MG63 (cell line): ENCODE measurements at places on chromosomes 1 and 21. TPM values are rescaled to one million over a fixed set of nuclear protein-coding genes. Genes with fewer than 3 reads are reported as not detected.
A peak's percentile ranks its signal among the peaks of the same experiment; 100 is the strongest.

- no peak for DNase-seq
Observed at GRCh38 chr21:31252611-31253010, 91.5 kb downstream of the TIAM1 start.

GRCh38 chr1:182861994-182862393, 22.8 kb downstream of the DHX9 start:
- DNase-seq, result no peak

DNA sequence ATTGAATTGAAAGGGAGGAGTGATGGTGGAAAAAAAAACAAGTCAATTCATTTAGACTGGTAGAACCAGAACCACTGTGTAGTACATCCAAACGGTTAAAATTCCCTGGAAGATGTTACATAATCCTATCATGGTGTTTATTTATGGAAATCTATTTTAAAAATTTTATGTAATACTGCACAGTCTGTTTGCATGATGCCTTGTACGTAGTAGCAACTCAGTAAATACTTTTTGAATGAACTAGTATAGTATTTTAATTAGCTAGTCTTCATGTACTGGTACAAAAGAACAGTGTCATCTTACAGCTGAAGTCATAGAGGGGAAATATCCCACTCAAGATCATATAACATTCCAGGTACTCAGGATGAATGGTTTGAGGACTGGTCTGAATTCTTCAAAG, 27.0 kb upstream of the IER5 start:
- no peak for DNase-seq

DNA sequence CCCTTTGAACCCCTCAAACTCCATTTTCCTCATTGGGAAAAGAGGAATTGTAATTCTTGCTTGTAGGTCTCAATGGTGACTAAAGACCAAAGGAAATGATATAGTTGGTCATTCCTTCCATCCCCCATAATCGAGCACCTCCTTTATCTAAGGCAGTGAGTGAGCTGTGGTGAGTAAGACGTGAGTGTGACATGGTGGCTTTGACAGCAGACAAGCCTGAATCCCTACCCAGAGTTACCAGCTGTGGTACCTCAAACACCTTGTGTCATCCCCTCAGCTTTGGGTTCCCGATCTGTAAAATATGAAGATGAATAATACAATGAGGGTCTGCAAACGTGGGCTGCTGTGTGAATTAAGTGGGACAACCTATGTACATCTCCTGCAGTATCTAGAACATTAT, 8.4 kb downstream of the TRAF5 start:
- no peak for DNase-seq

- no peak for DNase-seq
Observed at GRCh38 chr1:96990136-96990535, 268.6 kb downstream of the PTBP2 start.

DNA sequence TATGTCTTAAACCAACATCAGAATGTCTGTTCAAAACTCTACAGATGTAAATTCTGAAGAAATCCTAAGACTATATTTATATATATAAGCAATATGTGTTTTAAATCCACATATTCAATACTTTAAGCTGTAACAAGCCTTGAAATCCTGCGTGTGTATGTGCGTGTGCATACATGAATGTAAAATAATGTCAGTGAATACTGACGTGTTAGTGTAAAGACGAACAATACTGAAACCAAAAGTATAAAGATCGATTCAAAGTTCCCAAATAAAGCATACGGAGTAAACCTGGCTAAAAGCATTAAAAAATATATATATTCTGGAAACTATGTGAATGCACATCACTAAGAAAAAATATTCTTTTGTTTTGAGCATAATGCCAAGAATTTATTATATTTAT, 668.6 kb upstream of the NCAM2 start:
- no peak for DNase-seq

DNA sequence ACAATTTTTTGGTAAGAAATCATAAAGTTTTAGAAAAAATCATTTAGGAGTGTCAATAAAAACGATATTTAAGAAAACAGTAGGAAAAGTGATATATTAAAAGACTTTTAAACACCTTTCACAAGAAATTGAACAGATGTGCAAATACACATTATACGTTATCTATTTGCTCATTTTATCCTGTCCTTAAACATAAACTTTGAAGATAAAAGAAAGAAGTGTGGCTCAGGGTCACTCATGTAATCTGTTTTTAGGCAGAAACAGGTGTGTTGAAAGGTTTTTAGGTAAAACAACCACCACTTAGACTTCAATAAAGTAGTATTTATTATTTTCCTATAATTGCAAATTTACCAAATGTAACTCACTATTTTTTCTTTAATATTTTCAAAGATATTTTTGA, 13.1 kb downstream of the AMY2B start:
- DNase-seq, result no peak

DNA sequence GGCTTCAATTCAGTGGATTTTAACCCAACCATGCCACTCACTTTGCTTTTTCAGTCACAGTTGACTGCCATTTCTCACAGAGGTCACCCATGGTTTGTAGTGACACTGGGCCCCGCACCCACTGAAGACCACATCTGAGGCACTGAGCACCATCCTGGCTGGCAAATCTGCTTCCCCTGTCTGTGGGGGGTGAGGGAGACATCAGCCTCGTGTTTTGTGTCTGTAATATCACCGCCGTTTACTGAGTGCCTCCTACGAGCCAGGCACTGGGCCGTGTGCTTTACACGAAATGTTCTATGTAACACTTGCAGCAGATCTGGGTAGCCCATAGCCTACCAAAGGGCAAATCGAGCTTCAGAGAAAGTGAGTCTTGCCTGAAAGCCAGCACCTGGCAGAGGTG, 161.8 kb downstream of the PGBD5 start:
- DNase-seq, result no peak

DNA sequence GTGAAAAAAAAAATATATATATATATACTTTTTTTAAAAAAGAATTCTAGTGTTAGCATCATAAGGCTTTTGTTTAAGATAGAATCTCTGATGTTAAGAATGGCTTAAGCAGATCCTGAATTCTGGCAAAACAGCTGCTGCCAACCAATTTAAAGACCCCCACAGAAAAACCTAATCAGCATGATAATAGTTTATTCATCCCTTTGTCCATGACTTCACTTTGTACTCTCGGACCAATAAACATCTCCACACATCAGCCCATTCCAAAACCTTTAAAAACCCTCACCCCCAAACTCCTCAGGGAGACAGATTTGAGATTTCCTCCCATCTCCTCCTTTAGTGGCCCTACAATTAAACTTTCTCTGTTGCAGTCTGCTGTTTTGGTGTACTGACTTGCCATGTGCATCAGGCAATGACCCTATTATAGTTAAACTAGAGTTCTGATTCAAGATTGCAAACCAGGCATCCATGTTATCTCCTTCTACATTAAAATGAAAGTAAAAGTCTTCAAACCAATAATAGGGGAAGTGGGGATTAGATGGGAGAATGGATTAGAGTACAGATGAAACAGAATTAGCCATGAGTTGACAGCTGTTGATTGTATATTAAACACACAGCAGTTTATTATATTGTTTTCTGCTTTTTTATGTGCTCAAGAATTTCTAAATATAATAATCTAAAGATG, 9.8 kb upstream of the PHTF1 start:
- no peak for DNase-seq

GRCh38 chr1:85935234-85935633, 221.3 kb downstream of the COL24A1 start:
- DNase-seq, result no peak

GRCh38 chr1:192438737-192439136, 121.9 kb downstream of the RGS21 start:
- no peak for DNase-seq

- no peak for DNase-seq
Observed at GRCh38 chr1:101278845-101279244, 42.0 kb downstream of the S1PR1 start.

GRCh38 chr1:94180650-94181049, 56.7 kb downstream of the ARHGAP29 start:
- no peak for DNase-seq

DNA sequence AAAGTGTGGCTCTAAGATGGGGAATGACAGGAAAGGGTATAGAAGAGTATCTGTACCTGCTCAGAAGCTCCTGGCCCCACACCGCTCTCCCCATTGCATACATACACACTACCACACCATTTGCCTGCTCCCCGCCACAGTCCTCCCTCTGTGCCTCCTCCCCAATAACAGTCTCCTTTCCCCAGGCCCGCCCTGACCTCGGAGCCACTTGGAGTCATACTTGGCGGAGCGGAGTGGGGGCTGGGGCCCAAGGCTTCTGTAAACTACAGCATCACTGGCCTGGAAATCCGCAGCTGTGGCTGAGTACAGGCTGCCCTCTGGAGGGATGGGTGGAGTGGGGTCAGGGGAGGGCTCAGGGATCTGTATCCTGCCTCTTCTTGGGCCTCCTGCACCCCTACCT, 8.6 kb downstream of the SEMA6C start:
- no peak for DNase-seq

- DNase-seq, result peak; percentile 40
Observed at GRCh38 chr21:27406300-27407009, 439.6 kb upstream of the ADAMTS5 start.

- peak; percentile 42 for DNase-seq
Observed at GRCh38 chr1:182281541-182281940, 110.0 kb downstream of the GLUL start.

GRCh38 chr1:15742339-15742801, at the start of gene TMEM82:
Gene TMEM82 (plus strand): TSS chr1:15742499. CDS start chr1:15742560, 61 bp downstream.
- DNase-seq, result no peak

The OVAAL gene
- total RNA-seq, result not detected in 2 replicates

DNA sequence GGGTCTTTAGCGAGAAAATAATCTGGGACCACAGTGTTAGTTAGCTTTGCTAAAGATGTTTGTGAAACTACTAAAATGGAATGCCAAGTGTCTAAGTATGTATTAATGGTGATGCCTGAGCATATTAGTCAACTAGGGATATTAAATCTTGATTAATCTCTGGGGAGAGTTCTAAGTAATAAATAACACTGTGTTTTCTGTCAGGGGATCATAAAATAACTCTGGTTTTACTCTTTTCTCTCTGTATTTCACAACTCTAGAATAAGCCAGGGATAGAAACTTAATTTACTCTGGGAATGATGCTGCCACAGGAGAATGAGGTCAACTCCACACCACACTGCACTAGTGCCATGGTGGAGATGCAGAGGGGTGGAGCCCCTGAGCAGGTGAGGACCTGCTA, 399.2 kb downstream of the PTBP2 start:
- no peak for DNase-seq

GRCh38 chr1:78227705-78228635, 182.2 kb downstream of the GIPC2 start:
- DNase-seq, result no peak

The PEAR1 gene
- total RNA-seq, result 0.46 TPM in 1 of 2 replicates, not detected in the other

- no peak for DNase-seq
Observed at GRCh38 chr1:205554026-205554811, 49.8 kb downstream of the CDK18 start.

DNA sequence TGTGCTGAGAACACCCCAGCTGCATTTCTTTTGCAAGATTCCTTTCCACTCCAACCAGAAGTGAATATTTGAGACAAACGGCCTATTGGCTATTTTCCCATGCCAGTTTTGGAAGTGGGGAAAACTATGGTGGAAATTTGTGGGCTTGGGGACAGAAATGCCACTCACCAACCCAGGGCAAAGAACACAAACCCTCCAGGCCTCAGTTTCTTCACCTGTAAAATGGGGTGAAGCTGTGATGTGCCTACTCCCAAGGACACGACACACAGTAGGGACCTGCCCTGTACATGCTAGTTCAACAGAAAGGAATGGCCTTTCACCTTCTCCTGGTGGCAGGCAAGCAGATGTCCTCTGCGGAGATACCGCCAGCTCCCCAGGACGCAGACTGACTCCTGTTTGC, 46.5 kb downstream of the SIM2 start:
- no peak for DNase-seq

GRCh38 chr1:193259636-193260035, 73.2 kb upstream of the B3GALT2 start:
- no peak for DNase-seq
